Esophagus squamous epithelium (tissue), 5 donors: ENCODE measurements at places on chromosomes 4 and X. TPM values are rescaled to one million over a fixed set of nuclear protein-coding genes. Genes with fewer than 3 reads are reported as not detected.

Gene NPFFR2
- total RNA-seq, result not detected

Gene FANCB
- 2.5 TPM for total RNA-seq

Gene EMCN
- total RNA-seq, result 0.64 TPM

DNA sequence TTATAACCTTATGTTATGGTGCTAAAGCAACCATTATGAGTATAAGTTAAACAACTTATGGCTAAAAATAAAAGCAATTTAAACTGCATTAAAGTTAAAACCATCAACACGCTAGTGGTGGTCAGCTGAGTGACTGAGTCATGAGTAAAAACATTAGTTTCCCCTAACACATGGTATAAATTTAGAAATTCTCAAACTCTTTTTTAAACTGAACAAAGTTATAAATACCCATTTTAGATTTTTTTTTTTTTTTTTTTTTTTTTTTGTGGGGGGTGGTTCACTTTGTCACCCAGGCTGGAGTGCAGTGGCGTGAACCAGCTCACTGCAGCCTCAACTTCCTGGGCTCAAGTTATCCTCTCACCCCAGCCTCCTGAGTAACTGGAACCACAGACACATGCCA lies 5.4 kb upstream of the BBS7 start:
- no peaks in the 10 kb centered on the region for H3K27me3 ChIP-seq
- no peak overlapping the region for H3K4me3 ChIP-seq
- H3K27ac ChIP-seq, result no peak overlapping the region
- peaks cover 3% of the 10 kb centered on the region for H3K4me1 ChIP-seq

GRCh38 chrX:13646154-13646549 lies 6.8 kb upstream of the TCEANC start:
- H3K27me3 ChIP-seq, result no peaks in the 10 kb centered on the region
- no peaks in the 10 kb centered on the region for H3K36me3 ChIP-seq
- H3K4me1 ChIP-seq, result no peaks in the 10 kb centered on the region
- DNase-seq, result no peak
- H3K4me3 ChIP-seq, result no peak overlapping the region

DNA sequence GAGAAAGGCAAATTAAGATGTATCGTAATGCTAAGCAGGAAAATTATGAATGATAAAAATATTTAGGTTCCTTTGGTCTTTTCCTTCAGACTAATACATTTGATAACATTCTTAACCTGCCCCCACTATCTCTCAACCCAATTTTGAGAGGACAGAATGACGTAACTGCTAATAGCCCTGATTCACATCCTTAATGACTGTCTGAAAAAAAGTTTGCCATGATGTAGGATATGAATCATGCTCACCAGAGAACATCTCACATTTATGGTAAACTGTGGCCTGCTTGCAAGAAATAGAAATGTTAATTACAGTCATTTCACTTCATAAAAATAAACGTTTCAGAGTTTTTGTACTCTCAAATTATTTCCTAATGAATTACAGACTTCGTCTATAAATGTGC lies 128.0 kb upstream of the VEGFC start:
- no peaks in the 10 kb centered on the region for H3K4me1 ChIP-seq
- H3K27me3 ChIP-seq, result no peaks in the 10 kb centered on the region
- no peak overlapping the region for H3K4me3 ChIP-seq
- no peak for DNase-seq
- H3K36me3 ChIP-seq, result no peaks in the 10 kb centered on the region

DNA sequence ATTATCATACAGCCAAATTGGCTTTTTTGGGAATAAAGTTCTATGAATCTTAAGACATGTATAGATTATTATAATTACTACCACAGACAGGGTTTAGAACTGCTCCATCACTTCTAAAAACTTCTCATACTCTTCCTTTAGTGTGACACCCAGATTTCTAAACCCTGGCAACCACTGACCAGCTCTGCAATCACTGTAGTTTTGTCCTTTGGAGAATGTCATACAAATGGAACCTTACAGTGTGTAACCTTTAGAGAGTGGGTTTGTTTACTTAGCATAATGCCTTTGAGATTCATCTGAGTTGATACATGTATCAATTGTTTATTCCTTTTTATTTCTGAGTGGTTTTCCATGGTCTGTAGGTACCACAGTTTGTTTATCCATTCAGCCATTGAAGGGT lies 95.0 kb downstream of the TMEM164 start:
- H3K27me3 ChIP-seq, result no peaks in the 10 kb centered on the region
- H3K27ac ChIP-seq, result no peak overlapping the region
- DNase-seq, result no peak
- H3K4me3 ChIP-seq, result no peak overlapping the region
